Epithelial cell of proximal tubule (primary cell): ENCODE measurements at places on chromosomes 1 and 21. TPM values are rescaled to one million over a fixed set of nuclear protein-coding genes. Genes with fewer than 3 reads are reported as not detected.

DNA sequence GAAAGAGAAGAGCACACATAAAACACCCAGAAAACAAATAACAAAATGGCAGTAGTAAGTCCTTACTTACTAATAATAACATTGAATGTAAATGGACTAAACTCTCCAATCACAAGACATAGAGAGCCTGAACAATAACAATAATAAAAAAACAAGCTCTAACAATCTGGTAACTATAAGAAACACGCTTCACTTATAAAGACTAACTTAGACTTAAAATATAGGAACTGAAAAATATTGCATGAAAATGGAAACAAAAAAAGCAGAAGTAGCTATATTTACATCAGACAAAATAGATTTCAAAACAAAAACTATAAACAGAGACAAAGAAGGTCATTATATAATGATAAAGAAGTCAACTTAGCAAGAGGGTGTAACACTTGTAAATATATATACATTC, 83.1 kb upstream of the LYPLAL1 start:
- DNase-seq, result no peak

The NPL gene
- 0.06 and 0.36 TPM in 2 replicates for total RNA-seq

The ATP1A4 gene
- total RNA-seq, result not detected in 2 replicates

DNA sequence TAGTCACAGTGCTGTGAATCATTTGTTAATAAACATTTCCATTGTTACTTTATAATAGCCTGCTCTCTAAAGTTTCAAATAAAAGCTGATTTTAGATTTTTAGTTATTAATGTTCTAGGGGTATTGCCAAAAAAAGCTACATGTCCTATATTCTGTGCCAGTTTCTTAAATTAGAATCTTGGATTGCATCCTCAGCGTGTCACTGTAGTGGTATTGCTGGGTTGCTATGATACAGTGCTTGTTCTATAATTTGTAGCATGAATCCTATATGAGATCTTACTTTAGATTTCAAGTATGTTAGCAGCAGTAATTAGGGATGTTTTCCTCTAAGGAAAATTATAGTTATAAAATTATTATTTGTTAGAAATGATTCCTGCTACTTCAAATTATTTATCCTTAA, 16.4 kb downstream of the PPP2R5A start:
- no peak for DNase-seq

DNA sequence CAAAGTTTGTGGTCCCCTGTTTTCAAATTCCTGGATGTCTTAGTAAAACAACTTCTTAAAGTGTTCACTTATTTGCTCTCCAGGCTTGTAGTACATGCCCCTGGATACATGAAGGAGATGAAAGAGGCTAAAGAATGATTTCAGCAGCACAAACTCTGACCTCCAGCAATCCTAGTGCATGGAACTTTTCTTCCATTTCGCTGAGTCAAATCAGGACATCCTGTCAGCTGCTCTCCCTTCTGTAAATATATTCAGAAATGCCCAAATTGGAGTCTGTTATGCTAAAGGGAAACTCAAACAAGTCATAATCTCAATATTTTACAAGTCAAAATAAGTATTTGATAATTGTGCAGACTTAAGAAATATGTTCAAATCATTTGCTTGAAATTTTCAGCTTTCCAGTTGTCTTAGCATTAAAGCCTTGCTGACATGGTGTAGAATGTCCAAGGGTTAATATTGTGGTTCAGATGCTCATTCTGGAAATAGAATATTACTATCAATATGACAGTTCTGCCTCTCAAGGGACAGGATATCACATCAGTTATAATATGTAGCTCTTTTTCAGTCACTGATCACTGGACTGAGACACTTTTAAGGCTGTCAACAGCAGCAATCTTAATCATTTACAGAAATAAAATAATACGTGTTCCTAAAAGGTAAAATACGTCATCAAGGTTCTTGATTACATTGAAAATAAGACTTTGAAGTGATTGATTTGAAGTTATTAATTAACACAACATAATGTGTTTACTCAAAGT, 1157.3 kb downstream of the PLA2G4A start:
- DNase-seq, result peak; percentile 42

- no peak for DNase-seq
These were observed 42.2 kb downstream of the RAP1GAP start for GRCh38 chr1:21626921-21627339.

The MYOM3 gene
- 1.7 and 2.2 TPM in 2 replicates for total RNA-seq

- no peak for DNase-seq
These were observed 7.0 kb upstream of the CFAP45 start for GRCh38 chr1:159906960-159907359.

DNA sequence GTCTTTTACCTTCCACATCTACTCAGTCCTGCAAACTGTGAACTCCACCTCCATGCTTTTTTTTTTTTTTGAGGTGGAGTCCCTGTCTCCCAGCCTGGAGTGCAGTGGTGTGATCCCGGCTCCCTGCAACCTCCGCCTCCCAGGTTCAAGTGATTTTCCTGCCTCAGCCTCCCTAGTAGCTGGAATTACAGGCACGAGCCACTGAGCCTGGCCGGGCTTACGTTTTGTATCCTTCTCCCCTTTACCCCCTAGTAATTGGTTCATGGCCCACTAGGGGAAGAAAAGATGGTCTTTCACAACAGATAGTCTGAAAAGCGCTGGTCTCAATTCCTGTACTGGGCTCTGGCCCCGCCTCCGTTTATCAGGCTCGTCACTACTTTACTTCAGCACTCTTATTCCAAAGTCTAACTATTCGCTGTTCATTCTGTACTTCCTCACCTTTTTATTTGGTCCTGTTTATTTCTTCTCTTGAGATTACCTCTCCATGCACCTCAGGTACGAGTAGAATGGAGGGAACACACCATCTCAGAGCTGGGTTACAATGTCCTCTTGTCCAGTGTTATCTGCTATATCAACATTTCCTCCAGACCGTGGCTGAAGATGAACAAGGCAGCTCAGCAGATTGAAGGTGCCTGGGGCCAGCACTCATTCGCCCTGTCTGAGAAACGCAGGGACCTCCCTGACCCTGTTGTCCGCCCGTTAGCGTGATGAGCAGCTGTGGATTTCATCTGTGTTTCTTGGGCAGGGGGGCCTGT, 16.2 kb downstream of the CNST start:
- DNase-seq, result no peak

The IGSF3 gene
- total RNA-seq, result 19.6 and 21.4 TPM in 2 replicates

The OR2M3 gene
- total RNA-seq, result not detected in 2 replicates

- DNase-seq, result no peak
These were observed 986 bp upstream of the RNF186 start for GRCh38 chr1:19815801-19816736.

GRCh38 chr1:19644681-19645410, 735 bp downstream of the NBL1 start:
- DNase-seq, result no peak

The MASP2 gene
- total RNA-seq, result not detected in 2 replicates

The LEFTY2 gene
- 0.36 TPM in 1 of 2 replicates, not detected in the other for total RNA-seq

The SPRR2D gene
- not detected in 2 replicates for total RNA-seq

- DNase-seq, result no peak
These were observed 65.6 kb upstream of the ARHGAP29 start for GRCh38 chr1:94303005-94303404.

DNA sequence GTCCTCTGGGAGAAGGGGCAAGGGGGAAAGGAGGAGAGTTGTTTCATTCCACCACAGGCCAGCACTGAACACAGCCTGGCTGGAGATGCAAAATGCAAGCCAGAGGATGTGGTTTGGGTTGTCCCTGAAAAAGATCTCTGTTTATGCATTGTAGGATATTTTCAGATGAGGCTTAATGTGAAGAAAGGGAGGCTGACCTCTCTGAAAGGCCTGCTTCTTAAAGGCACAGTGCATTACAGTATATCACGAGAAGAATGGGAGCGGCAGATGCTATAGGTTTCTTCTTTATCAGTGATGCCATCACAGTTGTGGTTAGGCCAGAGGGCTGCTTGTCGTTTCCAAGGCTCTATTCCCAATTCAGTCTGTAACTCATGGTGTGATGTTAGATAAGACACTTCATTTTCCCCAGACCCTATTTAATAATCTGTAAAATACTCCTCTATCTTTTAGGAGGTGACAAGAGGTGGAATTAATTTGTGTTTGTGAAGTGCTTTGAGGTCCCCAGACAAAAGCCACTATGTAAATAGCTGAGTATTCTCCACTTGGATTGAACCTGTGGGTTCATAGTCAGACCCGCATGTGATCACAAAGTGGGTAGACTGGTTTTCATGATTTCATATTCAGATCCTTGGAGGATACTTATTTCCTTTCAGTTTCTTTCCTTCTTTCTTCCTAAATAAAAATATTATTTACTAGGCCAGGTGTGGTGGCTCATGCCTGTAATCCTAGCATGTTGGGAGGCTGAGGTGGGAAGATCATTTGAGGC, 76.5 kb upstream of the WDR26 start:
- DNase-seq, result no peak

DNA sequence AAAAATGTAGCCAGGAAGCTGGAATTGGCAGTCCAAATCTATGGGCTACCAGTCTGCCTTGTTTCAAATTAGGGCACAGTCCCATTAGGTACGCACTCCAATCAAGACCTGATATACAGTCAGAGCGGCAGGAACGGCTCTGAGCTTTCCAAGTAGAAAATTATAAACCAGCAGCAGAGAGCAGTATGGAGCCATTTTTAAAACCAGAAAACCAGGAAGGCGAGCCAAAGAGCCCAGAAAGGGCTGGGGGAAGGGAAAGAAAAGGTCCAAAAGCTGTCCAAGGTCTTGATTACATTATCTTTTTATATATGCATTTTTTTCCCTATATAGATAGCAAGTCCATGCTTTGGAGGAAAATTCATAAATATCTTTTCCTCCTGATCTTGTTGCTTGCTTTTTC, 719.0 kb downstream of the RWDD3 start:
- DNase-seq, result no peak

The AIM2 gene
- 0.29 TPM in 1 of 2 replicates, not detected in the other for total RNA-seq

DNA sequence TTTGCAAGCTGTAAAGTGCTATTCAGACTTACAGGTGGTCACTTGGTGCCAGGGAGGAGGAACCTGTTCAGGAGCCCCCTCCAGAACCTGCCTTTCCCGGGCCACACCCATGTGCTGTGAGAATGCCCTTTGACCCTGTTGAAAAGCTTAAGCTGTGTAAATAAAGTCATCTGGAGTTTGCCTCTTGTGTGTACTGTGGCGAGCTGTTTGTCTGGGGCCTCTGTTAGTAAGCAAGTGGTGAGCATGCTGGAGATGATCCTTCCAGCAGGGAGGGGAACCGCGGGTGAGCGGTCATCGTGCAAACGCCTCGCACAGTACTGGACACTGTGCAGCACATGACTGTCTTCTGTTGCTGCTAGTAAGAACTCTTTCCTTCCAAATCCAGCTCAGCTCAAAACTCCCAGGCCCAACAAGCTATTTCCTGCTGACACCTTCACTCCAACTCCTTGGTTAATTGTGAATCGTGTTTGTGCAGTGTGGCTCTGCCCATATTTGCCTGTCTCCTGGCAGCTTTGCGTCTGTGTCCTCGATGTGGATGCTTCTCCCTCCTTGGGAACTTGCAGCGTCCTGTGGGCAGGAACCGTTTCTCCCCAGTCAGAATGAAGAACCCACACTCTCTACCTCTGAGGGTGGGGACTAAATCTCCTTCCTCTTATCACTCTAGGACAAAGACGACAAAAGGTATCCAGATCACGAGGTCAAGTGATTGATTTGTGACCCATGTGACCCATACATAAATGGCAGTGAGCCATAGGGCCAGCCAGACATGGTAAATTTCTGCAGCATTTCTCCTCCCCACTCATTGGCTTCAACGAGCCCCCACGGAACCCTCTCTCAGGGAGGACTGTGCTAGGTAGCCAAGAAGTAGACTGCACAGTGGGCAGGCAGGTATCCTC, 13.9 kb upstream of the BTG2 start:
- DNase-seq, result no peak

DNA sequence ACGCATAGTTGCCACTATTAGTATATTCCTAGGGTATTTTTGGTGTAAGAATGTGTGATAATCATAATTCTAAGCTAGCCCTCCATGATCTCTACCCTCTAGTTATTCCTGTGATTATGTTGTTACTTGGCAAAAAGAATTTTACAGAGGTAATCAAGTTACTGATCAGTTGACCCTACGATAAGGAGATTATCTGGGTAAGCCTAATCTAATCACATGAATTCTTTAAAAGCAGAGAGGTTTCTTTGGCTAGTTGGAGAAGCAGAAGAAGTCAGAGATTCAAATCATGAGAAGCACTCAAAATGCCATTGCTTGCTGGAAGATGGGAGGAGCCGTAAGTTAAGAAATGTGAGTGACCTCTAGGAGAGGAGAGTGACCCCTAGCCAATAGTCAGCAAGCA, 72.7 kb downstream of the RPE65 start:
- no peak for DNase-seq

The NT5C1A gene
- total RNA-seq, result not detected in 2 replicates

The SEMA4A gene
- 1.4 and 3.5 TPM in 2 replicates for total RNA-seq

The ST6GALNAC5 gene
- total RNA-seq, result 1.3 and 1.4 TPM in 2 replicates

- DNase-seq, result no peak
These were observed 8.8 kb downstream of the BARHL2 start for GRCh38 chr1:90708236-90708786.

- DNase-seq, result no peak
These were observed 55.8 kb upstream of the SSBP3 start for GRCh38 chr1:54461731-54462596.

The FCRL5 gene
- not detected in 2 replicates for total RNA-seq

- no peak for DNase-seq
These were observed 42.4 kb downstream of the S100B start for GRCh38 chr21:46562472-46562871.

The RAB42 gene
- 14.5 and 18.3 TPM in 2 replicates for total RNA-seq

GRCh38 chr1:3570066-3570986, 41.0 kb downstream of the MEGF6 start:
- DNase-seq, result no peak

GRCh38 chr1:234499943-234500245, 20.9 kb upstream of the TARBP1 start:
- DNase-seq, result no peak

The FAM110D gene
- total RNA-seq, result not detected in 2 replicates

The CD1E gene
- not detected in 2 replicates for total RNA-seq

The TMEM51 gene
- 48.1 and 86.7 TPM in 2 replicates for total RNA-seq

The ADGRB2 gene
- 0.65 and 1.2 TPM in 2 replicates for total RNA-seq
